ENCODE measurements at places on chromosomes 1 and 21.

DNA sequence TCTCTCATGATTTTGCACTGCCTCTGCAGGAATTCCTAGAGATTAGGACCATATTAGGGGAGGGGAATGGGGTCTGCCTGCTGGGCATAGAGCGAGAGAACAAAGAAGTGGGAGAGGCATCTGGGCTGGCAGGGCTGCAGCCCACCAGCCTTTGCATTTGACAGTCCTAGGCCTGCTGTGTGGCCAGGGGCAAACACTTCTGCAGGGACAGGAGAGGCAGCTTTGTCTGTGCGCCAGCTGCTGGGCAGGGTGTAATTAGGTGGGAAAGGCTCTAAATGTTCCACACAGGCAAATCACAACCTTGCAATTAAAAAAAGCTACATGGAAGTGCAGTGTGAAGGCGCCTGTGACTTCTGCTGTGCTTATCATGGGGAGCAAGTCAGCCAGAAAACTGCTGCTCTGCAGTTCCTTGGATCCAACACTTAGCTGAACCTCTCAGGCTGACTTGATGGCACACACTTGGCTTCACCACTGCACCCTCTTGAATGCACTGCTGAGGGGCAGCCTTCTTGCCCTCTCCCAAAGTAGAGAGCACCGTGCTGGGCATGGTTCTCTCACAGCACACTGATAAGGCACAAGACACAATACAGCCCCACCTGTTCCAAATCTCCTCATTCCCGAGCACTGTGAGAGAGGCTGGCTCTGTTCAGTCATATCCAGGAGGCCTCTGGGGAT is 73.6 kb upstream of the TLR5 start:
- DNase-seq = no peak

- no peak for DNase-seq
Measured at GRCh38 chr1:77927414-77927813, 39.0 kb downstream of the NEXN start.

DNA sequence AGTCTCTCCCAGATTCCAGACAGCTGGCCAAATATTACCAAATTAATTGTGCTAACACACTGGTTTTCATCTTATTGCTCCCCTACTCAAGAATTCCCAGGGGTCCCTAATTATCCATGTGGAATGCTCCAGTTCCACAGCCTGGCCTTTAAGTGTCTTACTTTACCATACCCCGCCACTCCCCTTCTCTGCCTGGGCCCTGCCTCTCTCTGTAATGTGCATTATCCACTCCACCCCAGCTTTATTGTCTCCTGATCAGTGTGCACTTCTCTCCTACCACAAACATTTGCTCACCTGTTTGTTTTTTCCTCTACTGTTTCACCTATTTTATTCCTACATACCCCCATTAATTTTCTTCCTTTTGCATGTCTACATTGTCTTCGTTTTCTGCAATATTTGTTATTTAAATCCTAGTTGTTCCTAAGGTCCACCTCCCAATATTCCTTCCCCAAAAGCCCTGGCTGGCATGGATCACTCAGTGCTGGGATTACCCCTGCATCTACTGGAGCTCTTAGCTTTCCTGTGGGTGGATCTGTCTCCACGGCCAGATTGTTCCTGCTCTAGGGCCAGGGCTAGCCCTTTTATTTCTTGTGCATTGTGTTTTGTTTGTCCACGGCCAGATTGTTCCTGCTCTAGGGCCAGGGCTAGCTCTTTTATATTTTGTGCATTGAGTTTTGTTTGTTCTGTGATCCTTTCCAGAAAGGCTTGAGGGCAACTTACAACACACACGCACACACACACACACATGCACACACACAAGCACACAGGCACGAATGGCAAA is 33.4 kb upstream of the ATP1B1 start:
- no peak for DNase-seq

DNA sequence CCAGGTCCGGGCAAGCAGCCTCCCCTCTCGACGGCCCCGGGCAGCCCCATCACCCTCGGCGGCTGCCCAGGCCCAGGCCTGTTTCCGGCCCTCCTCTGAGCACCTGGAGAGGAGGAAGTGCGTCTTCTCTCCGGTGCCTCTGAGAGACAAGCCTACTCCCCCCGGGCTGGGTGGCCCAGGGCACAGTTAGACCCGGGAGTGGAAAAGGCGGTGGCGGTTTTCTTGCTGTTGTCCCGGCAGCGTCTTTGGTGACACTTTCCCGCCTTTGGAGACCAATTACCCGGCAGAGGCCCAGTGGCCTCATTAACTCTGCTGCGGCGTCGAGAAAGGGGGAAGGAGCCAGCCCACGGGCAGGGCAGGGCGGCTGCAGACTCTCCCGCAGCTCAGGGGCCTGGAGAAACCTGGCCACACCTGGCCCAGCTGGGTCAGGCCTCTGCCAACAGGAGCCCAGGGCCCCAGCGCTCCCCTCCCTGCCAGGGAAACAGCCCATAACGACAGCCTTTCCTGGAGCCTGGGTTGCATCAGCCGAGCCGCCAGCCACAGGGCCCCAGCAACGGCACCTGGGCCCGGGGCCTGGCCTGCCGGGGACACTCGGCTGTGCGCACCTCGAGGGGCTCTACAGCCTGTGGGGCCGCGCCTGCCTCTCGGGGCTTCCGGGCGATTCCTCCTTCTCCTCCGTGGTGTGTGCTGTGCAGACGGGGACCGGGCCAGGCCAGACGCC is 28.4 kb upstream of the C1orf159 start:
- DNase-seq = no peak

DNA sequence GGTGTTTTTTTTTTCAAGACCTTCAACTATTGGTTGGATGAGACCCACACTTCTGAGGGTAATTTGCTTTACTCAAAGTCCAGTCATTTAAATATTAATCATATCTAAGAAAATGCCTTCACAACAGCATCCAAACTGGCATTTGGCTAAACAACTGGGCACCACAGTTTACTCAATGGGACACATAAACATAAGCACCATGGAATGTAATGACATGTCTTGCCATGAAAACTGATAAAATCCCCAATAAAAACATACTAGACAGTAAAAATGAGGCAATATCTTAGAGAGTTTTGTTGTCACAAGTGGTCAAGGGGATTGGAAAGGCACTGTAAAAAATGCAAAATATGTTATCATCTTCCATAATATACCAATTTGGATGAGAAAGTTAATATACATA is 838.8 kb upstream of the ADAMTS5 start:
- no peak for DNase-seq

DNA sequence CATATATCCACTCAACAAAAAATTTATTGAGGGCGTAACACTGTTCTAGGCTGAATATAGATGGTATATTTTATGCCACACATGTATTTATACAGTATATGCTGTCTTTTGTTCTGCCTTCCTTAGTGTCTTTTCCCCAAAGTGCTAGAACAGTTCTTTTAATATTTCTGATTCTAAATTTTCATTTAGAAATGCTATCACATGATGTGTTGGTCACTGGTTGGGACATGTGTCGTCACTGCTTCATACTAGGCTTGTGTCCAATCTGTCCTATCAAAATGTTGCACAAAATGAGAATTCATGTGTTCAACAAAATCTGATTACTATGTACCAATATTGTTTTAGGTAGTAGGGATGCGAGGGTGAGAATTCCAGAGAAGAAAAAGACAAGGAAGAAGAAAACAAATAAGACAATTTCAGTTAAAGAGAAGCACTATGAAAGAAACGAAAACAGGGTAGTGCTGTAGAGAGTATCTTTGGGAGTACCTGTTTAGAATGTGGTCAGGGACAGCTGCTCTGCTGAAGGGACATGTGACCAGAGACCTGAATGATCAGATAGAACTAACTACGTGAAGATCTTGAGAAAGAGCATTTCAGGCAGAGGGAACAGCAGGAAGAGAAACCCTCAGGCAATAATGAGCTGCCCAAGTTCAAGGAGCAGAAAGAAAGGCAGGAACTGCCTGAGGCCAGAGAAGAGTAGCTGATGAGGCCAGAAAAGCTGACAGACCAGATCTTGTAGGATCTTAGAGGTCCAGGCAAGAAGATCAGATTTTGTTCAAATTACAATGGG is 1.3 kb downstream of the KMO start:
- DNase-seq = no peak

All from CMK (cell line).